ENCODE measurements at places on chromosomes 16 and 17.
A peak's percentile ranks its signal among the peaks of the same experiment; 100 is the strongest.

- DNase-seq = peak; percentile 85
Measured at GRCh38 chr16:86566601-86566965, at the start of gene FOXC2. Gene FOXC2 (plus strand): TSS chr16:86566829. CDS start chr16:86567336, 507 bp downstream.

- DNase-seq = no peak
Measured at GRCh38 chr16:81558077-81558443, 113.5 kb downstream of the CMIP start.

DNA sequence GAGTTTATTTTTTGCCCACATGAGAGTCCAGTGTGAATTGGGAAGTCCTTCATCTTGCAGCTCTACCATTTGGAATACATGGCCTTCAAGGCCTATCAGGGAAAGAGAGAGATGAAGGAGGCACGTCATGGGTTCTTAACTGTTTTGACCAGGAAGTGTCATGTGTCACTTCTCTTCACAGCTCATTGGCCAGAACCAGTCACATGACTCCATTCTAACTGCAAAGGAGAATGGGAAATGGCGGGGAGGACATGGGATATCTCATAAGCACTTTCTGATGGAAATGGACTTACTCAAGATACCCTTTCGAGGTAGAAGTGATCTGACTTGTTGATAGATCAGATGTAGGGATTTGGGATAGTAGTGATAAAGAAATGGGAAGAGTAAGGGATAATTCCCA lies 57.9 kb upstream of the CES5A start:
- DNase-seq = no peak

DNA sequence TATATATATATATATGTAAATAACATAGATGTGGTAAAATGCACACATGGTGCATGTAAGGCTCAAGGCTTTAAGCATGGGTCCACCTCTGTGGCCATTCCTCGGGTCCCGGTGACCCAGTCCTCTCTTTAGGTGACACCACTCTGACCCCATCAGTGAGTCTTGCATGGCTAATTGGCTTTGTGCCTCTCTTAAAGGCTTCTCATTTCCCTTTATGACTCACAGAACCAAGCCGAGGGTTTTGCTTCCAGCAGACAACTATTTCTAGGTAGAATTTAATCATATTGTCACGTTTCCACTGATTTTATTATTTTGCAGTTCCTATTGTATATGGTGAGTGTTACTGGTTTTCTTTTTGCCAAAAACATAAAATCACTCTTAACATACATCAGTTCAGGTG lies 59.7 kb downstream of the PLCG2 start:
- DNase-seq = no peak

- peak; percentile 22 for DNase-seq
Measured at GRCh38 chr16:20385844-20386832, 18.4 kb downstream of the PDILT start.

DNA sequence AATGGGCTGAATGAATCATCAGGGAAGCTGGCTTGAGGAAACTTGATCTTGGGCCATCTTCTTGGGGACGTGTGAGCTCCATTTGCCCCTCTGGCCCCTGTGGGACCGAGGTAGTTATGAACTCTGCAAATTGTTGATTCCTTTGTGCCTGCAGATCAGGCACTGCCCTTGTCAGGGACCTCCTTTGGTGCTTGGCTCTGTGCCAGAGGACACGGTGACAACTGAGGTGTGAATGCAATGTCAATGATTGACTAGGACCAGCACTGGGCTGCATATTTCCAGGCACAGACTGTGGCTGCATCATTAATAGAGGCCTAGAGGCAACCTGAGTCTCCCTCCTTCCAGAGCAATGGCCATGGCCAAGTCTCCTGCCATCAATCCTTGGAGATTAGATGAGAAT lies 23.8 kb downstream of the PDILT start:
- DNase-seq = peak; percentile 81
